Placental pericyte (primary cell): ENCODE measurements at places on chromosomes 3 and 15. TPM values are rescaled to one million over a fixed set of nuclear protein-coding genes. Genes with fewer than 3 reads are reported as not detected.

The SLC12A1 gene
- not detected in 2 replicates for total RNA-seq

The NANOGP8 gene
- not detected in 2 replicates for total RNA-seq

The ZWILCH gene
- total RNA-seq: 5.0 and 38.5 TPM in 2 replicates

The SPSB4 gene
- total RNA-seq: not detected in 2 replicates

The GATA2 gene
- total RNA-seq: 2.0 and 18.9 TPM in 2 replicates
